ENCODE measurements at places on chromosomes 11 and 22. TPM values are rescaled to one million over a fixed set of nuclear protein-coding genes. Genes with fewer than 3 reads are reported as not detected.

The CALCB gene
- not detected for polyA plus RNA-seq

GRCh38 chr22:50246242-50247175, 1.7 kb upstream of the TUBGCP6 start:
- no peak for DNase-seq

The SHISAL1 gene
- 2.3 TPM for polyA plus RNA-seq

DNA sequence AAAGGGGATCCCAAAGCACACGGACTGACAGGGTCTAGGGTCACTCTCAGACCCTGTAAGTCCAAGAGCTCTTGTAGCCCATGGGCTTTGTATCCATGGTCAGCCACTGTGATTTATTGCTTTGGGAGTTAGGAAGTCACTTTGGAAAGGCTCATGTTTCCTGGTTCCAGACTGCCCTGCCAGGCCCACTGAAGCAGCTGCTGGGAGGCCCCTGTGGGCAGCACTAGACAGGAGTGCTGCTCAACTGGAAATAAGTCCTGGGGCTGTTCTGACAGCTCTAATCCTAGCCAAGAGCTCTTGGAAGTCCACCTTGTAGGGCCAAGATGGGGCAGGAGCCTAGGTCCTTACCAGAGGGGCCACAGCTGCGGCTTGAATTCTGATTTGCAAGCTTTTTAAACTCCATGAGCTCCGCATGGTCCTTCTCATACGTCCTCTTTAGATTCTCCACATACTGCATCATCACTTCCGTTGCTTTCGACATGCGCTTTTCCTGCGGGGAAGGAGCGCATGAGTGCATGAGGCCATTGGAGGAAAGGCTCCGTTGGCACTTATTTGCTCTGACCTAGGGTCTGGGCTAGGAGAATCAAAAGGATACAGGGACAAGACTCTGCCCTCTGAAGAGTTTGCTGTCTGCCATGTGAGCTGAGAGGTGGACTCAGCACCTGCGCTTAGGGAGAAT, 32.2 kb upstream of the LYVE1 start:
- DNase-seq: no peak

DNA sequence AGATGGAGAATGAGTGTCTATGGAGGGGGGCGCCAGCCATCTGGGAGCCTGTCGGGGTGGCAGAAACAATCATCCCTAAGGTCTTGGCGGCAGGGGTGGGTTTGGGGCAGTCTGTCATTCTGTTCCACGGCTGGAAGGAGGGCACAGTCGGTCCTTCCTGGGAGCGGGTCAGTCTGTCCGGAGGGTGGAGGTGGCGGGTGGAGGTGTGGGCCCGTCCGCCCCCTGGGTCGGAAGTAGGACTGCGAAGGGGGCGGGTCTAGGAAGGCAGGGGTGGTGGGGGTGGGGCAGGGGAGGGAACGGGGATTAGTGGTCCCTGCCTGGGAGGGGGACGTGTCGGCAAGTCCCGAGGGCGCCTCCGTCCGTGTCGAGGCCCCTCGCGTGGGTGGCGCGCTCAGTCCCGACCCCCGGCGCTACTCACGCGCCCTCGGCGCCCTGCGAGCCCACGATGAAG, 461 bp downstream of the TBC1D10A start:
- no peak for DNase-seq

GRCh38 chr11:105244160-105244825, 104.7 kb upstream of the CARD18 start:
- DNase-seq: peak; percentile 77

DNA sequence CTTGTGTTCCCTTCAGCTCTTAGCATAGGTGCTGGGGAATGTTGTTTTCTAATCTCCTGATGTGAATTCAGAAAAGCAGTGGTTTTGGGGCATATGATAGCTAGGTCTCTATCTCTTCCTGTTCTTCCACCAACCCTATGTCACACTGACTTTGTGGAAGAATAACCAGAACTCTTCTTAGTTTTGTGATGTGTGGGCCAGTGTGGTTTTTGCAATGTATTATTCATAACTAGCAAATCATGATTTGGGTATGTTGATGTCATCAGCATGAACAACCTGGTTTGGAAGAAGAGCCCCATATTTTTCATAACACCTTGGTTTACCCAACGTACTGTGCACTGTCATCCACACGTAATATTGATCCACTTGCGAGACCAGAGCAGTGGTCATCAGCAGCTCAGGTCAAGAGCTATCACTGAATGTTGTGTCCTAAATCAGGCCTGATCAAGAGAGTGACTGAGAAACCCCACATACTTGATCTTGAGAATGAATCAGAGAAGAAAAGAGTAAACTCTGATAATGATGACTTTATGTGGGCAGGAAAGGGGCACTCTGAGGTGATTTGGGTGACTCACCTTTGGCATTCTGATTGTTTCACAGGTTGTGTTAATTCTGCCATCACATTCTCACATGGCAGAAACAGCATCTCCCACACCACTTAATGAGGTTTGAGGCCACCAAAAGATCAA, 19.4 kb upstream of the MS4A6E start:
- DNase-seq: no peak

The VSIG10L2 gene
- polyA plus RNA-seq: not detected

- DNase-seq: no peak
Observed at GRCh38 chr11:103898065-103898464, 138.4 kb upstream of the DDI1 start.

The PAX6 gene
- not detected for polyA plus RNA-seq

DNA sequence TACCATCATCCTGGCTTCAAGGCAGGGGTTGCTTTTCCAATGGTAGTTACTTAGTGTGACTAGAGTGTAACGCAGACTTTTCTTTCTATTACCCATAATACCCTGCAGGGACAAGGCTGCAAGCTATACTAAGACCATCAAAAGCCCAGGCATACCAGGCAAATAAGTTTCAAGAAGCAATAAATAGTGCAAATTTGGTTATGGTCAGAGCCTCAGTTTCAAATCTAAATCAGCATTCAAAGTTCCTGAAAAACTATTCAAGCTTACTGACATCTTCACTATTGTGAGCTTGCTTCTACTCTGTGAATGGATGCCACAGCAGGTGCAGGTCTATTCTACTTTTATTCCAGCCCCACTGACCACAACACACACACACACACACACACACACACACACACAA, 2.5 kb upstream of the HBB start:
- no peak for DNase-seq

GRCh38 chr11:19478891-19479290, 233.7 kb upstream of the NAV2 start:
- no peak for DNase-seq

DNA sequence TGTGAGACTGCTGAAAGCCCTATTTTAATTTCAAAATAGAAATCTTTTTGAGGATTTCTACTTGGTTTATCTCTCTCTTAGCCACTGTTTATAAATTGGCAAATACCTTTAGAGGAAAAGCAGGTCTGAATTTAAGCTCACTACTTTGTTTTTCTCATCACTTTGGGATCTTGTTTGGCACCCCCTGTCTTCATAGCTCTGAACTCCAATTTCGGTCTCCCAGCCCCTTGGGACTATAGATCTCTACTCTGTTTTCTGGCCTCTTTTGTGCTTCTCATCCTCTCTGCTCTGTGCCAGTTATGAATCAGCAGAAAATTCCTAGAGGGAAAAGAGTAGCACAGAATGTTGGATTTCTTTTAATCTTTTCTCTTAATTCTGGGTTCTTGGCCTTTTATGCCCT, 118.3 kb downstream of the CYP2R1 start:
- DNase-seq: no peak

- DNase-seq: no peak
Observed at GRCh38 chr11:36071917-36072500, 128.1 kb downstream of the LDLRAD3 start.

DNA sequence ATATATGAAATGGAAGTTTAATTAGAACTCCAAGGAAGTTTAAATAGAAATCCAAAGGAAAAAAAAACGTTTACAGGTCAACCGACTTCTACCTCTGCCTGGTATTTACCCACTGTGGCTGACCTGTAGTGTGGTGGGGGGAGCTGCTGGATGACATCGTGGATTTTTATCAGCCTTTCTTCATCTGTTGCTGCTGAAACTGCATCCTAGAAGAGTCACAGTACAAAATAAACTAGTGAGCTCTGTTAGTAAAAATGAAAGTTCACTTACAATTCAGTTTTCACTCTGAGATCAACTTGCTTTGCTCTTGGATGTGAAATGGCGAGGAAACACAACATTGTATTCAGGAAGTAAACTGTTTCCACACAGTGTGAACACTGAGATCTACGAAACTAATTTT, 43.2 kb upstream of the TP53AIP1 start:
- no peak for DNase-seq

DNA sequence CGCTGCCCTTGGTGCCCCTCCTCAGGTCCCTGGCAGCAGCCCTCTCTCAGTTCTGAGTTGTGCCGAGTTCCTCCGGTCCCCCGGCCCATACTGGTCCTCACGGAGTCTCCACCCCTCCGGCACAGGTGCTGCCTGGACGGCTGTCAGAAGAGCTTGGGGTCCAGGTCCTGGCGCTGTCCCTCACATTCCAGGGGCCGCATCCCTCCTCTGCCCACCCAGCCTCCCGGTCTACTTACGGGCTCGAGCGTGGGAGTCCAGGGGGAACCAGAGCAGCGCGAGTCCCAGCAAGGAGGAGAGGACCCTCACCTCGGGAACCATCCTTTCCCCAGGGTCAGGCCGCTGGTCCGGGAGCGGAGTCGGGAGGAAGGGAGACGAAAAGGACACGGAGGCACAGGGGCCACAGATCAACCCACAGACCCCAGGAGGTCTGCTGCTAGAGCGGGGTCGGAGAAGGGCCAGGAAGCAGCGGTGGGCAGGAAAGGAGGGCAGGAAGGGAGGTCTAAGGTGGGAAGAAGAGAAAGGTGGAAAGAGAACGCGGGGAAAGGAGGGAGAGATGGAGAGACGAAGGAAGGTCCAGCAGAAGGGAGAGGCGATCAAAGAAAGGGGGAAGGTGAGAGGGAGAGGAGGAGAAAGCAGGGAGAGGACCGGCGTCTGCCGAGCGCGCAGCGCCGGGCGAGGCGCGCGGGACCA, 510 bp downstream of the CHRDL2 start:
- no peak for DNase-seq

The NXPE1 gene
- not detected for polyA plus RNA-seq

GRCh38 chr11:127055236-127055635, 54.7 kb upstream of the KIRREL3 start:
- no peak for DNase-seq

The SIAE gene
- 33.5 TPM for polyA plus RNA-seq

GRCh38 chr11:61028135-61028729, 56.8 kb downstream of the CD6 start:
- no peak for DNase-seq

- DNase-seq: no peak
Observed at GRCh38 chr22:35575116-35575748, 34.6 kb downstream of the RASD2 start.

GRCh38 chr11:125410091-125410490, 86.0 kb downstream of the FEZ1 start:
- no peak for DNase-seq

- no peak for DNase-seq
Observed at GRCh38 chr11:25566298-25567200, 765.4 kb upstream of the ANO3 start.

- no peak for DNase-seq
Observed at GRCh38 chr22:49849161-49850020, 4.3 kb upstream of the ZBED4 start.

GRCh38 chr11:8097468-8097867, 16.5 kb downstream of the TUB start:
- DNase-seq: no peak

GRCh38 chr11:125069796-125070195, 6.7 kb downstream of the SLC37A2 start:
- DNase-seq: no peak

DNA sequence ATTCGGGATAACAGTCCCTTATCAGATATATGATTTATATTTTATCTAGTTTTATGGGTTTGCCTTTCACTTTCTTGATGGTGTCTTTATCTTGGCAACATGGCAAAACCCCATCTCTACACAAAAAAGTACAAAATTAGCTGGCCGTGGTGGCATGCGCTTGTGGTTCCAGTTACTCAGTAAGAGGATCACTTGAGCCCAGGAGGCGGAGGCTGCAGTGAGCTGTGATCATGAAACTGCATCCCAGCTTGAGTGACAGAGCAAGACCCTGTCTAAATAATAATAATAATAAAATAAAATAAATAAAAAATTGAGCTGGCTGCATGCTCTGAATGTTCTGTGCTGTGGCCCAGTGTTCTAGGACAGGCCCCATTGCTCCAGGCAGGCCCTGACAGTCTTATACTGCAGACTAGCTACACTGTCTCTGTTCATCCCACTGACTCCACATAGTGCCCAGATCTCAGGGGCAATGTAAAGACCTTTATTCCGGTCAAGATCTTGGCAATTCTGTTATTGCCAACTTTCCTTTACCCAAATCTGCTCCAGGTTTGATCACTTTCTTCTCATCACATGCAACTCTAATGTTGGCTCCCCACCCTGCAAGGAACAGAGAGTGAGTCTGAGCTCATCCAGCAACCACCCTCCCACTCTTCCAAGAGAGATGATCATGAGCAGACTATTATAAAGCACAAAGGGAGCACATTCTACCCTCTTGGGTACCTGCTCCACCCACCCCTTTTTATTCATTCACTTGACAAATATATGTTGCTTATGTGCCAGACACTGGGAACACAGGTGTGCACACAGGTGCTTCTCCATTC, 8.8 kb downstream of the HSPA8 start:
- DNase-seq: no peak

DNA sequence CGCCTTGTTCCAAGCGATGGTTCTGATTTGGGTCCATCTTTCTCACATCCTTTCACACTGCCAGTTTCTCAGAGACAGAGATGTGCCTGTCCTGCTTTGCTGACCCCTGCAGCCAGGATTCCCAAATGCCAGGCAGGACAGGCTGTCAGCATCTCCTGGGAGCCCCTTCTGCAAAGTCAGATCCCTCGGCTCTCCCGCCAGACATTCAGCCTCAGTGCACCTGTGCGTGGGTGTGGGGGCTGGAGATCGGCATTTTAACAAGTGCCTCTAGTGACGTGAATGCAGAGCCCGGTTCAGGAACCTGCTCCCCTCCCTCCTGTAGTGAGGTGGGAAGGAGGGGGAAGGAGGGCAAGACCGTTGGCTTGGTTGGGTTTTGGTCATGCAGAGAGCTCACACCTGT, 108.9 kb upstream of the FGF3 start:
- no peak for DNase-seq

GRCh38 chr22:38718414-38718813, 12.7 kb downstream of the GTPBP1 start:
- DNase-seq: no peak

The TTC12 gene
- polyA plus RNA-seq: 19.0 TPM

GRCh38 chr11:69874178-69874983, 55.2 kb upstream of the FGF3 start:
- DNase-seq: no peak

DNA sequence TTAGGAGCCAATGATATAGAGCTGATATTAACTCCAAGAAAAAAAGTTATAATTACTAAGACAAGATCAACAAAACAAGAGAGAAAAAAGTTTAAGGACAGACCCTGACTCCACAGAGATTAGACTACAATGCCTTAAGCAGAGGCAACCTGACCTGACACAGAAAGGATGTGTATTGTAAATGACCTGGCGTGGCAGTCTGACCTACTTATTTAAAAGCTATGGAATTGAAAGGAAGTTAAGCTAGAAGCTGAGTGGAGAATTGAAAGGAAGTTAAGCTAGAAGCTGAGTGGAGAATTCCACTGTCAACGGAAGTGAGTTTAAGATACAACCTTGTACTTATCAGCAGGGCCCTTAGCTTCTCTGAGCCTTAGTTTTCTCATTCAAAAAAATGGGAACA, 885.4 kb downstream of the OPCML start:
- no peak for DNase-seq

GRCh38 chr11:75150879-75151278, at the start of gene SLCO2B1:
Gene SLCO2B1 (plus strand): TSS chr11:75151107. CDS start chr11:75151382, 275 bp downstream.
- no peak for DNase-seq

Data from AG04450 (cell line).